Left ventricle myocardium superior (tissue), 1 donor: ENCODE measurements at places on chromosomes 4 and X. TPM values are rescaled to one million over a fixed set of nuclear protein-coding genes. Genes with fewer than 3 reads are reported as not detected.

Gene STAP1
- 0.22 TPM for total RNA-seq

Gene TMSB15A
- total RNA-seq = not detected

Gene CT45A2
- not detected for total RNA-seq

Gene TSPYL2
- 38.6 TPM for total RNA-seq

Gene USP17L30
- not detected for total RNA-seq

Gene TRO
- total RNA-seq = 2.1 TPM

Gene NPY5R
- total RNA-seq = not detected

Gene SOX3
- not detected for total RNA-seq

Gene WDR17
- total RNA-seq = 0.25 TPM

Gene GAGE12F
- total RNA-seq = not detected

Gene ZNF81
- total RNA-seq = 4.7 TPM

Gene GIMD1
- total RNA-seq = not detected

Gene PARM1
- 107 TPM for total RNA-seq

Gene RASL11B
- total RNA-seq = 4.1 TPM

Gene DSPP
- not detected for total RNA-seq

Gene SPANXA2
- total RNA-seq = not detected

Gene OR13H1
- not detected for total RNA-seq

Gene SPINK2
- total RNA-seq = 0.74 TPM

Gene TKTL2
- total RNA-seq = not detected

Gene NIPAL1
- 0.07 TPM for total RNA-seq

Gene ARMCX4
- 5.5 TPM for total RNA-seq

Gene CFAP99
- not detected for total RNA-seq

Gene PRSS12
- total RNA-seq = not detected

Gene HAUS3
- 8.2 TPM for total RNA-seq

Gene C4orf51
- total RNA-seq = not detected

Gene TENM3
- total RNA-seq = 6.8 TPM
